ENCODE measurements at places on chromosomes 4 and X. TPM values are rescaled to one million over a fixed set of nuclear protein-coding genes. Genes with fewer than 3 reads are reported as not detected.

Gene ACSL4
- 170 TPM for total RNA-seq

Gene SYTL5
- not detected for total RNA-seq

Gene HSFX1
- 0.59 TPM for total RNA-seq

Gene CCDC158
- total RNA-seq: not detected

Gene GPM6B
- 40.8 TPM for total RNA-seq
